Left colon (tissue), 2 donors: ENCODE measurements at places on chromosomes 11 and 22.

DNA sequence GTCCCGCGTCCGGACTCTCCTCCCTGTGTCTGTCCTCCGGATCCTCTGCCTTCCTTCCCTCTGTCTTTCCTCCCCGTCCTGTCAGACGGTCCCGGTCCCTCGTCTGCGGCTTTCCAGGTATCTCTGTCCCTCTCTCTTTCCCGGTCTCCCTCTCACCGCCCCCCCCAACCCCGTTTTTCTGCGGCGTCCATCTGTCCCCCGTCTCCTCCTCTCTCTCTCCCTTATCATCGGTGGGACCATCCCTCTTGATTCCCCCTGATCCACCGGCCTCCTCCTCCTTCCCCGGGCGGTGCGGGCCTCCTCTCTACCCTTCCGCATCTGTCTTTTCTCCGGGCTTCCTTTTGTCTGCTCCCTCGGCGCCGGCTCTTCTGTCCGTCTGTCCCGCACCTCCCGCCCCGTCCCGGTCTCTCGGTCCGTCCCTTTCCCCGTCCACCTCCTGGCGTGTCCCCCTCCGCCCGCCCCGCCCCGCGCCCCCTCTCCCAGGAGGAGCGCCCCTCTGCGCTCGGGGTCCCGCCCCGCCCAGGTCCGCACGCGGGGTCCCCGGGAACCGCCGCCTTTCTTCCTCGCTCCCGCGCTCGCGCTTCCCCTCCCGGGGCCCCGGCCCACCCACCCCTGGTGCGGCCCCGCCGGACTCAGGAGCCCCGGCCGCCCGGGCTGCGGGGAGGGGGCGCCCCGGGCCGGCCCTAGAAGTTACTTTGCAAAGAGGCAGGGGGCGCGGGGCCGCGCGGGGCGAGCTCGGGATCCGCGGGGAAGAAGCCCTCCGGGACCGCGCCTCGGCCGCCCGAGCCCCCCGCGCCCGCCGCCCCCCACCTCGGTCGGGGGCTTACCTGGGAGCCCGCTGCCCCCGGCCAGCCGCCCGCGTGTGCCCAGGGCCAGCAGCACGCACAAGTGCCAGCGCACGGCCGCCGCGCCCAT, 568 bp downstream of the SCUBE1 start:
- DNase-seq: no peak

DNA sequence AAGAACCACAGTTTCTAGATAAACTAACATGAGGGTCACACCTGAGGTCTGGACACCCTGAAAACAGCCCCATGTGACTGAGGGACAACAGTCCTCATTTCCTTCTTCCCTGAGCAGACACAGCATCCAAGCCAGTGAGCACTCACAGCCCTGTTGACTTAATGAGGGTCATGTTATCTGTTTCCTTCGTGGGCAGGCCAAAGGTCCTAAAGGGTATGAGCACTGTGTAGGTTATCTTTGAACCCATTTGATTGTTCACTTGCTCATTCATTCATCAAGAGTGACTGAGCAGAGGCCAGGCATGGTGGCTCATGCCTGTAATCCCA, 170.7 kb upstream of the B3GAT1 start:
- no peak for DNase-seq

DNA sequence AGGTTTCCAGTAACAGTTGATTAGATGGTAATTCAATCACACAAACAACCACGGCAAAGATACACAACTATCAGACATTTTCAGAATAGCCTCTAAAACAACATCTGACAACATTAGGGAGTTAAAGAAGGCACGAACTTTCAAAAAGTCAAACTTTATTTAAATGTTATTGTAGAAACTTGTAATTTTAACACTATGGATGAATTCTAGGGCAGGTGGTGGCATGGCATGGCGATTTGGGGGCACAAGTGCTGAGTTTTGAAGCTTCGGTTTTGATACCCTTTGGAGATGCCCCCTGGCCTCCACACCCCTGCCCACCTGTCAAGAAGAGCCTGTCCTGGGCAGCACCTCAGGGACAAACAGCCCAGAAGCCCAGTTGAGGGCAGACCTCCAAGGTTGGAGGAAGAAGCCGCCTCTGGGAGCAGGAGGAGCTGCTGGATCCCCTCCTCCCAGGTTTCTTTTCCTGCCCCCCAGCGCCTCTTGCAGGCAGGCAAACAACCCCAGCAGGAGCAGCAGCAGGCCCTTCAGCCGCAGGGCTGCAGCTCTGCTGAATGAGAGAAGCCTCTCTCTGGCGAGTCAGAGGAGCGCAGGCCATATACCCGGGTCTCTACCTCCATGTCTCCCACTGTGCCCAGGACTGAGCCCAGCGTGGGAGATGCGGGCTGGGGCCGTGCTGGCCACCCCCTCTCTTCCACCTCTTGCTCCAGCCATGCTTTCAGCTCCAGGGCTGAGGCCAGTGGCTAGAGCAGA, 102.1 kb upstream of the IGLL5 start:
- DNase-seq: no peak

- no peak for DNase-seq
These were observed 532.8 kb downstream of the OPCML start for GRCh38 chr11:132999516-132999915.

- DNase-seq: no peak
These were observed 210.4 kb upstream of the GRIA4 start for GRCh38 chr11:105399511-105399910.
